ENCODE measurements at places on chromosomes 7 and 10.

- DNase-seq: no peak
These were observed 145.6 kb upstream of the NFE2L3 start for GRCh38 chr7:26006426-26006825.

DNA sequence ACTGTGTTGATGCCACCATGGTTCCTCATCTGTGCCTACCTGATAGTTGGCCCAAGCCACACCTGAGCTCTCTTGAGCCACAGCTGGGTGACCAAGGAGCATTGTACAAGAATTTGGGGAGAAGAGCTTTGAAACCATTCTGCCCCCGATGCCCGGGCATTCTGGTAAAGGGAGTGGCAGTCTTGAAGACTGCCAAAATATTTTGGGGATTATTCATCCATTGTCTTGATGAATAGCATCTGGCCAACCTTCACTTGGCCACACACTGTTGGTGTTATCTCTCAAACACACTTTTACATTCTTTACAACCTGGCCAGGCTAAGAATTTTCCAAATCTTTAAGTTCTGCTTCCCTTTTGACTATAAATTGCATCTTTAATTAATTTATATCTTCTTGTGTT lies 113.1 kb upstream of the PCBD1 start:
- DNase-seq: no peak

DNA sequence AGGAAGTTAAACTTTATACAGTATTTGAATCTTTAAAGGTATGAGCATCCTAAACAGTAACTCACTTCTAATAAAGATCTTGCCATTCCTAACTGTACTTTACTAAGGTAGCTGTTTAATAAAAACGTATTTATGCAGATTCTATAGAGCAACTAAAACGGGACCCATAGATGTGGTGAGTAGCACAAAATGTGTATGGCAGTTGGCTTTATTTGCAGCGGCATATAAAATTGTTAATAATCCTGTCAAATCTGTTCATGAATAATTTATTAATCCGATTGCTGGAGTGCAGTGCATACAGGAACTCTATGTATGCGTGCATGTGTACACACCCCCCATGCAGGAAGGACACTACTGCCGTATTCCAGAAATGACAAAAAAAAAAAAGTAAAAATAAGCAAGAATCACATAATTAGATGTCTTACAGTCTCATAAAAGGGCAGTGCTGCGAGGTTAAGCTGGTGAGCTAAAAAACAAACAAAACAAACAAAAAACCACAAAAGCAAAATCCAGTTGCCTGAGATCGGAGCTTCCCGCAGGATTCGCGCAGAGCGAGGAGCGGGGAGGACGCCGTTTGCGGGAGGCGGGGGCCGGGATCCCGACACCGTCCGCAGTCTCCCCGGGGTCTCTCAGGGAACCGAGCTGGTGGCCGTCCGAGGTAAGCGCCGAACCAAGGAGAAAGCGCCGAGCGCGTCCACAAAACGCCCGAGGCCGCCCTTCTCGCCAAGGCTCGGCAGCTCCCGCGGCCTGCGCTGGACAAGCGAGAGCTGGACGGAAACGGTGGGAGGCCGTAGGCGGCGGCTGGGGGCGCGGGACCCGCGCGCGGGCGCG lies 518 bp upstream of the COMMD3 start:
- DNase-seq: no peak

DNA sequence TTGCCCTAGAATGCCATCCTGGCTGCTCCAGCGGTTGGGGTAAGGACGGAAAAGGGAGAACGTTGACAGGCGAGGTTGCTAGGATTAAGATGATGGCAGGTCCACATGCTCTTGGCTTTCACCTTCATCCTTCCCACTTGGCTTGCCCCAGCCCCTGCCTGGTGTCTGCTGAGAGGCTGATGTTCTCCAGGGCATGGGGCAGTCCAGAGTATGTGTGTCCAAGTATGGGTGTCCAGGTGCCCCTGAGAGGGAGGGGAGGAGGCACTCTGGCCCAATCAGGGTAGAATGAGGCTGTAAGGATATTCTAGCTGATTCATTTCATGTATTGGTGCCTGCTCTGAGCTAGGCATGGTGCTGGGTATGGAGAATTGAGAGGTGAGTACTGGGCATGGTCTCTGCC lies 12.6 kb downstream of the NEURL1 start:
- no peak for DNase-seq

GRCh38 chr10:15201589-15202300 lies 33.3 kb upstream of the NMT2 start:
- no peak for DNase-seq
